ENCODE measurements at places on chromosomes 2 and 18.

DNA sequence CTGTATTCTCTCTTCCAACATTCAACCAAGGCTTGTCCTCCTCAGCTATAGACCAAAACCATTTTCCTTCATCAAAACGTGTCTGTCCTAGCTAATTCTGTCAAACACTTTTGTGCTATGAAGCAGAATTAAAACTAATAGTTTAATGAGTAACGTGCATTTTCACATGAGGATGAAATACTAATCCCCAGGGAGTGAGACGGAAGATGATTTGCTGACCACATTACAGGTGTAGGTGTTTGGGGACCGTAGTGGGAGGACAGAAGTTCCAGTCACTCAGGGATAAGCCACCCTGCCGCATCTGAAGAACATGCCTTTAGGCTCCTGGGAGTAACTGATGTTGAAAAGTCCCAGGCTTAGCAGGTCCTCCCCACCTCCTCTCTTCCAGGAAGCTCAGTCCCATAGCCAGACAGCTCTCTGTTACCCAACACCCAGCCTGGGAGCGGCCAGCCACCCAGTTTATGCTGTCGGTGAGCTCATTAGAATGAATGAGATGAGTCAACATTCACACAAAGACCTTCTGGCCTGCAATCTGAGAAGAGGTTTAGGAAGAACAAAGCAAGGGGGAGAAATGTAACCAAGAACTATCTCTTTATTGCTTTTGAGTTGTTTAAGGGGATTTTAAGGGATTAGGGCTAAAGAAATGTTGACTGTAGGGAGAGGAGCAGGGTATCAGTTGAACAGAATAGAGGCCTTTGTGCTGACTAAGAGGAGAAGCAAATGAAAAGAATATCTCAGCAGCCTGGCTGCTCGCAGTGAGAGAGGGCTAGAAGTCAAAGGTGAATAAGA lies 122.5 kb downstream of the FOXI3 start:
- DNase-seq = peak; percentile 98

DNA sequence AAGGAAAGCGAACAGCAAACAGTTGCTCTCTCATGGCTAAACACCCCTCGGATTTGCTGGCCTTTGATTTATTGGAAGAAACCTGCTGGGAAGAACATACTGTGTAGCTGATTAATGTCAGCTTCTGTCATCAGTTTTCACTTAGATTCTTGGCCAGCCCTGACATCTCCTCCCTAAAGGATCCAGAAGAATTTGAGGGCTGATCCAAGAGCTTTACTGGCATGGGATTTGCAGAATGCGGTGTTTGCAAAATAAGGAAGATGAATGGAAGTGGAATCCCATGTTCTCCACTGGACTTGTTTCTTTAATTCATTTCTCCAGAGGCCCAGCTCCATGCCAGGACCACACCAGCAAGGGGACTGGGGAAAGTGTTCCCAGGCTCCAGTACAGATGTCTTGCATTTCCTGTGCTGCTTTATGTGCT lies 80.5 kb downstream of the RDH14 start:
- no peak for DNase-seq

GRCh38 chr2:164589522-164589921 lies 31.8 kb downstream of the GRB14 start:
- DNase-seq = no peak

DNA sequence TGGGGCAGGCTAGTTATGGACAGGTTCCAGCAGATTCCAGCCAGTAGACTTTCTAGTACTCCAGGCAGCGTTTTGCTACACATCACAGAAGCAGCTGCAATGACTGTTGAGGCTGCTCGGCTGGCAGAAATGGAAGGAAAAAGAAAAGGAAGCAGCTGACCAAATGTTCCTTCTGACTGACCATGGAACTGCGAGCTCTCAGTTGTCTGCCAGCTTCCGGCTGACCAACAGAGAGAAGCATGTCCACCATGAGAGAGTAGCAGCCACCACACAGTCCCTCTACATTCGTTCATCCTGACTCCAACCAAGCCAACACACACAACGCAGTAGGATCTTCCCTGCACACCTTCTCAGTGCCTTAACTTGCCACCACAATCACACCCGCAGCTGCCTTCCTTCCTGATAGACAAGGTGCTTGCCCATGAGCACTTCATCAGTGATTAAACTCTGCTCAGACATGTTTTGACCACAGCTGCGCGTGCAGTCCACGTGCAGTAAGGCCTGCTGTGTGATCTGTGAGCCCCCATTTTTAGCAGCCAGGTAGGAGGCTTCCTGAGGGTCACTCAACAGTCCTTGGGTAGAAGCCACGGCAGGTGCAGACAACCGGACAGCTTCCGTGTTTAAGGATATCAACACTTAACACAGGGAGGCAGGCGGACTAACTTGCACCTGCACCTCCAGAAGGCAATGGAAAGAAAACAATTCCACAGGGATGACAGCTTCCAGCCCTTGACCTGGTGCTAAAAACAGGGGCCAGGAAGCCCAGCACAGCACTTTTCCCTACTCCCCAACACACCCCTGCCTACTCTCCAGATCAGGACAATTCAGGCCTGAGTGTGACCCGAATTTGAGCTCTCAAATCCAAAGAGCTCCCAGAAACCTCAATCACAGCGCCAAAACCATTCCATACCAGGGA lies 996 bp downstream of the TGFBRAP1 start:
- peak; percentile 58 for DNase-seq

GRCh38 chr2:3344897-3345296 lies 32.7 kb downstream of the EIPR1 start:
- no peak for DNase-seq

DNA sequence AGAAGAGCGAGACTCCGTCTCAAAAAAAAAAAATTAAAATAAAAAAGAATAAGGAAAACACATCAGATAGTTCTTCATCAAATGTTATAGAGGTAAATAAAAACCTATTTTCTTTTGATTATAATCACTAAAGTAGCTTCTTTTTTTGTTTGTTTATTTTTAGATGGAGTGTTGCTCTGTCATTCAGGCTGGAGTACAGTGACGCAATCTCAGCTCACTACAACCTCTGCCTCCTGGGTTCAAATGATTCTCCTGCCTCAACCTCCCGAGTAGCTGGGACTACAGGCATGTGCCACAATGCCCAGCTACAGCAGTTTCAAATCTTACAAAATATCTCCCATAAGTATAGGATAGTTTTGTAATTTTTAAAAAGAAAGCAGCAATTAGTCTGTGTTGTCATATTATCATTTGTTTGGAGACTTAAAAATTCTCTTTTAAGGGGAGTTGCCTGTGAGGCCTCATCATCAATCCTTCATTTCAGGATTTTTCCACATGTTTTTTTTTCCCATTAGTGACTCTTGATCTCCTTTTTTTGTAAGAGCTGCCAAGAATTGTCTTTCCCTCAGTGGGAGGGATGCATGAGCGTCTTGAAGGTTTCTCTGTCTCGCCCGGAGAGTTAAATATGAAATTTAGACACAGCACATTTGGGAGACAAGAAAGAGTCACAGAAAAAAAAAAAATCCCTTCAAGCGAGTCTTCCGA lies 275.9 kb downstream of the CDCA7 start:
- DNase-seq = no peak
